Lung (tissue), 17 donors: ENCODE measurements at places on chromosomes 3 and 15. TPM values are rescaled to one million over a fixed set of nuclear protein-coding genes. Genes with fewer than 3 reads are reported as not detected.

The GOLGA6L7 gene
- polyA plus RNA-seq: not detected

DNA sequence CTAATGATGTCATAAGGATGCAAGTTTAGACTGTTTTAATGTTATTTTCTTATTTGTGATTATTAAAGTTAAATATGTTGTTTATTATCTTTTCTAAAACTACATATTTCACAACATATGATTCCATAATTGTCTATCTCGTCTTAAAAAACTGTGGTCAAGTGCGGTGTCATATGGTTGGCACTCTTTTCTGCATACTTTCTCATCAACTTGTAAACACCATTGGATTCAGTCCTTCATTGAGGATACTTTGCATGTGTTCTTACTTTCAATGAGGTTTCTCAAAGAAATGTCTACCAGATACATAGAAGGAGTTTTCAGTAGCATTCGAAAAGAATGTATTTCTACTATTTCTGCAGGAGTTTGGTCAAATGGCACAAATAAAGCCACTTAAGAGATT lies 22.0 kb upstream of the ALPK3 start:
- DNase-seq: no peak

DNA sequence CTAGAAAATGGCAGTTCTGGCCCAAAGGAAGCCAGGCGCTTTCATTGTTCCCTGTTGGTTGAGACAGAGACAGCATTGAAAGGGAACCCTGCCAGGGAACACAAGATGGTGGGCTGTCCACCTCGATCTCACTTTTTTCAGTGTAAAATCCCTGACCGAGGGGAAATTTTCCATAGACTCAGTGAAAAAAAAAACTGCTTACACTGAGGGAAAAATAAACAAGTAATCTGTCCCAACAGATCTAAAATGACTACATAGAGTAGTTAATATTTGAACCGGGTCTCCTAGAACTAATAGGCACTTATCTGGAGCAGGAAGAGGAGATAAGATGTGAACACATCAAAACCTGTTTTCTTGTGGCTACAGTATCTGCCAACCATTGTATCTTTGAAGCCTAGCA lies 763.4 kb upstream of the GOLIM4 start:
- DNase-seq: no peak

The ACP3 gene
- polyA plus RNA-seq: 3.5 TPM

The MGA gene
- polyA plus RNA-seq: 2.7 TPM

DNA sequence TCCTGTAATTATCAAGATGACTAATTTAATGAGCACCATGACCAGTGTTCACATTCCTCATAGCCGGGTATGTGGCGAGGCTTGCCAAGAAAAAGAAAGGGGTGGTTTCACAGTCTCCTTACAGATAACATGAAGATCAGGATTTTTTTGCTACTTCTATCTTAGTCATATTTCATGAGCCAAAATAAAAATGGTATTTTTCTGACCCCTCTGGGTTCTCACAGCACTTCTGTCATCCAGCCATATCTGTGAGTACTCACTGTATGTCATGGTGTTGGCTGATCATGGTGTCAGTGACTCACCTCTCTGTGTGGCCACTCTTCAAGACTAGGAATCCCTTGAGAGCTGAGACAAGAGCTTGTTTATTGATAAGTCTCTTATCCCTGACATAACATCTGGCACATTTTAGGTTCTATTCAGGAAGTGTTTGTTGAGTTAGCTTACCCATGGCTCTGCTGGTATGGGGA lies 130.5 kb upstream of the LMCD1 start:
- no peak for DNase-seq

DNA sequence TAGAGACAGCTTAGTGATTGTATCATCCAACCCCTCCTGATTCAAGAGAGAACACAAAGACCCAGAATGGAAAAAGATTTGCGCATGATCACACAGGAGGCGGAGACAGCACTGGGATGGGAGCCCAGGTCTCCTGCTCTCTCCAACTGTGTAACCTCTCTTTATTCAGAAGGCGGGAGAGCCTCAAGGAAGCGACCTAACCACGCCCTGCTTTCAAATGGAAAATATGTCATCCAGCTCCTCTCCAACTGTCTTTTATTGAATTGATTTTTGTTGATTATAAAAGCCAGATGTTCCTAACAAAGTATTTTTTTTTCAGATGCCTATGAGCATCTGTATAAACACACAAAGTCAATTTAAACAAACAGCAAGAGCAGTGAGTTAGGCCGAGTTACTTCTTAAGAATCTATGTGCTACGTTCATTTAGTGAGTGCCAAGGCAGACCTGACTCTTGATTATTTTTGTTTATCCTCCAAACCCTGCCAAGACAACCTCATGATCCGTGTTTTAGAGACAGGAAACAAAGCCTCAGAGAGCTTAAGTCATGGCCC lies 74.5 kb downstream of the BFSP2 start:
- peak; percentile 49 for DNase-seq

The PLA2G4D gene
- polyA plus RNA-seq: 0.31 TPM

The SAMMSON gene
- polyA plus RNA-seq: not detected

- peak; percentile 76 for DNase-seq
These were observed 626.1 kb downstream of the MAGI1 start for GRCh38 chr3:65412588-65412987.

GRCh38 chr15:58519516-58519915 lies 87.7 kb downstream of the LIPC start:
- DNase-seq: no peak

The FSD2 gene
- 0.08 TPM for polyA plus RNA-seq

GRCh38 chr3:185926445-185926844 lies 11.4 kb downstream of the TRA2B start:
- no peak for DNase-seq

GRCh38 chr3:159837725-159838124 lies 150.9 kb upstream of the IL12A start:
- DNase-seq: no peak

GRCh38 chr3:156460206-156460611 lies 94.7 kb downstream of the SSR3 start:
- DNase-seq: no peak

The DNAJA4 gene
- polyA plus RNA-seq: 19.3 TPM

GRCh38 chr3:190644766-190645165 lies 130.9 kb downstream of the IL1RAP start:
- DNase-seq: no peak
